HT-29 (cell line): ENCODE measurements at places on chromosomes 4 and X. TPM values are rescaled to one million over a fixed set of nuclear protein-coding genes. Genes with fewer than 3 reads are reported as not detected.

GRCh38 chrX:8679550-8679949 is 52.4 kb downstream of the ANOS1 start:
- DNase-seq, result no peak

The EXOC1L gene
- total RNA-seq, result not detected in 2 replicates

GRCh38 chr4:4866124-4866865 is 6.8 kb downstream of the MSX1 start:
- DNase-seq, result no peak

DNA sequence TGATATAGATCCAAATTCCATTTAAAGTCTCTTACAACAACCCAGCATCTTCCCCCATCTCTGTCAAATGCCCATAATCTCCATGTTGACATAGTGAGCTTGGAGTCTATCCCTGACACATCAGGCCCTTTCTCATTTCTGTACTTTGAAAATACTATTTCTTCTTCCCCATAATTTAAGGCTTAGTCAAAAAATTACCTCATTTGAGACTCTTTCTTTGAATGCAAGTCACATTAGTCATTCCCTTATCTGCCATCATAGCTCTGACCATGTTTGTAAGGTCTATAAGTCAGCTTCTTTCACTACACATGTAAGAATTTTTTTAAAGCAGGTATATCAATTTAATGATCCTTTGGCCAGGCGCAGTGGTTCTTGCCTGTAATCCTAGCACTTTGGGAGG is 99.9 kb downstream of the DDX60 start:
- no peak for DNase-seq
